RKO (cell line): ENCODE measurements at places on chromosomes 3 and 15.

DNA sequence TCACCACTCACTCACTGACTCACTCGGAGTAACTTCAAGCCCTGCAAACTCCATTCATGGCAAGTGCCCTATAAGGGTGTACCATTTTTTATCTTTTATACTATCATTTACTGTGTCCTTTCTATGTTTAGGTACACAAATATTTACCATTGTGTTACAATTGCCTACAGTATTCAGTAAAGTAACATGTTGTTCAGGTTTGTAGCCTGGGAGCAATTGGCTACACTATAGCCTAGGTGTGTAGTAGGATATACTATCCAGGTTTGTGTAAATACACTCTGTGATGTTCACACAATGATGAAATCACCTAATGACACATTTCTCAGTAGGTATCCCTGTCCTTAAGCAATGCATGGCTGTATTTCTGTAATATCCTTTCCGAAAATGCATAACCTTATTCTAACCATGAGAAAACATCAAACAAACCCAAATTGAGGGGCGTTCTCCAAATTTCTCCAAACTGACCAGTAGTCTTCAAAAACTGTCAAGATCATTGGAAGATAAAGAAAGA lies 17.9 kb upstream of the CNOT10 start:
- DNase-seq = no peak

- no peak for DNase-seq
These were observed 23.7 kb upstream of the STRIT1 start for GRCh38 chr3:155317211-155317610.

GRCh38 chr3:117836296-117836695 lies 1126.7 kb downstream of the TUSC7 start:
- DNase-seq = no peak

GRCh38 chr3:122235147-122235546 lies 51.7 kb downstream of the CASR start:
- DNase-seq = no peak

DNA sequence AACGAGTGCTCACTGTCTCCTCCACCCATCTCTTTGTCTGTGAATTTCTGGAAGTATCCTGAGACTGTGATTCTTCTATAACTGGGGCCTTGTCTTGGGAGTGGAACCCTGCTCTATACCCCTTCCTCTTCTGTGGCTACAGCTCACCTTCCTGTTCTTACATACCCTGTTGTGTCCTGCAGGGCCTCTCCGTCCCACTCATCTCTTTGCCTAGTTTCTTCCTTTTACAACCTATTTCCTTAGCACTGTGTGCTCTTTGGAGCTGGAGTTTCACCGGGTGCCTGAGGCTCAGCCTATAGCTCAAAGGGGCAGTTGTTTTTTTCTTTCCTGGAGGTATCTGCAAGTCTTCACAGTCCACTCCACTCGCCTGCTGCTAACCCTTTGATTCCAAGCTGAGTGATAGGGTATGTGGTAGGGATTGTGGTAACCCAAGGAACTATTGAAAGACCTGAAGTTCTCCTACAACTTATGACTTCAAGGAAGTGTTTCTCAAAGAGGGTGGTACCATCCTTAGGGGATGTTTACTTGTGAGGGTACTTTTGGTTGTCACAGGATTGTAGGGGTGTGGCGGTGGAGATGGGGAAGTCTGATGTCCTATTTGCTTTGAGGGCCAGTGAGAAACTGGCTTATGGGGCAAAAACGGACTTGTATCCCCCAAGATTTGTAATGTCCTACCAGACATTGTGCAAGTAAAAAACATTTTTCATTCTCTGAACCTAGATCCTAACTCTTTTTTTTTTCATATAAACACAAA lies 66.6 kb upstream of the ARL8B start:
- no peak for DNase-seq

DNA sequence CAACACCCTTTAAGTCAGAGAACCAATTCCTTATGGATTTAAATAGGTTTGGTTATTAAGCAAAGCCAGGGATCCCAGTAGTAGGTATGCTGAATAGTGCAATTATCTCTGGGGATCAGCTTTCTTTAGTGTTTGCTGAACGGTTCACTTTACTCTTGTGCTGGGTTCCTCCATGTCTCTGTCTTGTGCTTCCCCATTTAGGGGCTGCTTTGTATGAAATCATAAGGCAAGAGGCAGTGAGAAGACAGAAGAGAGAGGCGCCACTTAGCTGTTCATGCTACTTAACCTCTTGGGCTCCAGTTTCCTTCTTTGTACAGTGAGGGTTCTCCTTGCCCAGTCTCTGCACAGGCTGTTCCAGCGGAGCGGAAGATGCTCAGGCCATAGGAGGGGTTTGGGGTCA lies 3.5 kb downstream of the ST6GAL1 start:
- no peak for DNase-seq

GRCh38 chr3:155065537-155065936 lies 14.6 kb upstream of the MME start:
- DNase-seq = peak; percentile 85

DNA sequence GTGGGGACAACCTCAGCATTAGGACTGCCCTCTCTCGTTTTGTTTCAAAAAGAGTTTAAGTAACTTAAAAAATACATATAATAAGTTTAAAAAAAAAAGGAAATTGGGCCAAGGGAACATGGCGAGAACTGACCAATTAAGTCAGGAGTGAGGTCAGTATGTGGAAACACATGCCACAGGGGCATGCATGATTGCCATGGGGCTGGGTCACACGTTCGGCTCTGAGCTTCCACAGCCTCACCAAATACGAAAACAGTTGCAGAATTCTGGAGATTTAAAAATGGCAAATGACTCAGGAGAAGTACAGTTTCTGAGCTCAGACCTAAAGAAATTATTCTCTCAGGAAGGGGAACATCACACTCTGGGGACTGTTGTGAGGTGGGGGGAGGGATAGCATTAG lies 24.1 kb downstream of the PDE8A start:
- no peak for DNase-seq

GRCh38 chr15:40932156-40932555 lies 3.0 kb downstream of the DLL4 start:
- no peak for DNase-seq

DNA sequence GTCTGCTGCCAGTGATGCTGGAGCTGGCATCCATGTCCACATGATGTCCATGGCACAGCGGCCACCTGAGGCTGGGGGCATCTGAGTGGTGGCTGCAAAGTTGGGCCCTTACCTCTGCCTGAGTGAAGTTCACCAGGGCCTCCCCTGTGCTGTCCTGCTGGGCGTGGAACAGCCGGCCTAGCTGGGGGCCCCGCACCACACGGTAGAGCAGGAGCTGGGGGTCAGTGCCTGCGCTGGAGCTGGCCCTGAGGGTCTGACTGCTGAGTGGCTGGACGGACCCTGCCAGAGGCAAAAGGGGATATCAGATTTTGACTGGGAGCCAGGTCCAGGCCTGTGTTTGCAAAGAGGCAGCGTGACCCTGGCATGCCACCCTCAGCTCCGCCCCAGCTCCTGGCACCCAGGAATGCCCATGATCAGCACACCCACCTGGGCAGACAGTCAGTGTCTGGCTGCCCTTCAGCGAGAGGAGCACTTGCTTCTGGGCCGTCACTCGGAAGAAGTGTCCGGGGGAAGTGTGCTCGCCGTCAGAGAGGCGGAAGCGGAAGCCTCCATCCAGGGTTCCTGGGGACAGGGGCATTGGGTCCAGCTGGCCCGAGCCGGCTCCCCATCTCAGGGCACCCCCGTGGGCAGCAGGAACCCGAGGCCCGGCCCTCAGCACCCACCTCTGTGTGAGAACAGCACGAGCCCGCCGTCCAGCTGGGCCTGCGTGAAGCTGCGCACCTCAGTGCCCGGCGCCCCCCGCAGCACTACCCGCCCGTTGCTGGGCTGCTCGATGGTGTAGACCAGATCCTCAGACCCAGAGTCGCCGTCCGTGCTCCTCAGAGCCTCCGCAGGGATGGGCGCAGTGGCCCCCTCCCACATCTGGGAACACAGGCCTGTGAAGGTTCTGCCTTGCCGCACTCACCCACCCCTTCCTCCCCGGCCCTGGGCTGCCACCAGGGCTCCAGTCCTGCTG lies 30.2 kb downstream of the CSPG4 start:
- DNase-seq = no peak

GRCh38 chr3:181239441-181239840 lies 249.9 kb upstream of the DNAJC19 start:
- no peak for DNase-seq

GRCh38 chr3:64450396-64450956 lies 225.2 kb upstream of the PRICKLE2 start:
- no peak for DNase-seq

- no peak for DNase-seq
These were observed 16.3 kb downstream of the VPS39 start for GRCh38 chr15:42191610-42192346.

- no peak for DNase-seq
These were observed 5.9 kb upstream of the C15orf39 start for GRCh38 chr15:75195766-75196241.

- DNase-seq = peak; percentile 24
These were observed 41.1 kb upstream of the APH1B start for GRCh38 chr15:63236272-63236671.

- DNase-seq = no peak
These were observed 68.0 kb downstream of the GMPS start for GRCh38 chr3:155938409-155938808.

DNA sequence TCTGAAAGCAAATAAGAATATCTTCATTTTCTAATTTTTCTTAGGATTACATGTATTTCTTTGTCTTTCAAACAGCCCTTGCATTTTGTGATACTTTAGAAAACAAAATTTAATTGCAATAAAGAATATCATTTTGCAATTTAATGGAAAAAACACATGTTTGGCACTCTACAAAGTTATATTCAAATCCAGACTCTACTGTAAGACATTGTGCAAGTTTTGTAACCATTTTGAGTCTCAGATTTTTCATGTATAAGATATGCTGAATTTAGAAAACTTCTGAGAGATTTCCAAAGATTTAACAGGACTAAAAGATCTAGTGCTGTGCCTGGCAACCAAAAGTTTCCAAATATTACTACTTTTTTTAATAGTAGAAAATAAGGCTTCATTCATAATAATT lies 187.1 kb upstream of the AGTR1 start:
- no peak for DNase-seq

DNA sequence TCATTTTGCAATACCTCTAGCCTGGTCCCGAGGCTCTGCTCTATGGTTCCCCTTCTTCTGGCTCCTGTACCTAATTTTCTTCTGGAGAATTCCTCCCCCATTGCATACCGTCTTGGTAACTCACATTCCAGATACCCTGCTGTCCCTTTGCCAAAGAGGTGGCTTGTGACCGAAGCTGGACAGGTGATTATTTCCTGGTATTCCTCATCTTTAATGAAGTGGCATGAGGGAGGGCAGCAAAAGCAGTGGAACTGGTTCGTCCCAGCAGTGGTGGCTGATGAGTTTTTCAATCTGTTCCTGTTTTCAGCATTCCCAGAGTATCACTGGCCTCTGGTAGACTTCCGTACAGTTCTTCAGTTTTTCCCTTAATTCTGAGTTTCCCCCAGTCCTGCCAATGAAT lies 186.2 kb upstream of the CADPS start:
- DNase-seq = no peak

- DNase-seq = no peak
These were observed 106.6 kb downstream of the LRIG1 start for GRCh38 chr3:66394019-66394752.

DNA sequence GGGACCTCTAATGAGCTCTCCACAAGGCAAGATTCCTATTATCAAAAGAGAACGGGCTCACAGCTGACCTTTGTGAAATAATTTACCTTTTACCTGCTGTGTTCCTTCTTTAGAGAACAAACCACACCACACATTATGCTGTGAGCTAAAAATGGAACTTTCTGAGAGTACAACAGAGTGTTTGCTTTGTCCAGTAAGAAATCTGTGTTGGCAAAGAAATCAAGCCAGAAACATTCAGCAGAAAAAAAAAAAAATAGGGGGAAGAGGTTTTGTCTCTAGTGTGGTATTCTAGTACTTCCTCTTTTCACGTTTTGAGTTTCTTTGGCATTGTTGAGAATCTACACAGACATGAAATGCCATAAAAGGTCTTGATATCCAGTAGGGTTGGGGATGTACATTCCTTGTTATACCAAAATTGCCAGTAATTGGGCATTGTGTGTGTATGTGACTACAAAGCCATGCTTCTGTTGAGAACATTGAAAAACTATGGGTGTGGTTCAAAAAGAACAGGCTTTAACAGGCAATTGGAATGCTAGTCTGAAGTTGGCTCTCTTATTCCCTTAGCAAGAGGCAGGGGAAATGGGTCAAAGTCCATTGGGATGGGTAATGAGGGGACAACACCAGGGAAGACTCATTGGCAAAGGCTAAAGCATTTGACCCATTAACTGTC lies 273.5 kb downstream of the NEK10 start:
- DNase-seq = no peak

GRCh38 chr15:77706482-77707244 lies 74.0 kb upstream of the LINGO1 start:
- DNase-seq = no peak

- peak; percentile 78 for DNase-seq
These were observed 62.9 kb upstream of the NR2E3 start for GRCh38 chr15:71747128-71748083.

- DNase-seq = no peak
These were observed 97.4 kb upstream of the RNU6-1 start for GRCh38 chr15:67937153-67937761.

DNA sequence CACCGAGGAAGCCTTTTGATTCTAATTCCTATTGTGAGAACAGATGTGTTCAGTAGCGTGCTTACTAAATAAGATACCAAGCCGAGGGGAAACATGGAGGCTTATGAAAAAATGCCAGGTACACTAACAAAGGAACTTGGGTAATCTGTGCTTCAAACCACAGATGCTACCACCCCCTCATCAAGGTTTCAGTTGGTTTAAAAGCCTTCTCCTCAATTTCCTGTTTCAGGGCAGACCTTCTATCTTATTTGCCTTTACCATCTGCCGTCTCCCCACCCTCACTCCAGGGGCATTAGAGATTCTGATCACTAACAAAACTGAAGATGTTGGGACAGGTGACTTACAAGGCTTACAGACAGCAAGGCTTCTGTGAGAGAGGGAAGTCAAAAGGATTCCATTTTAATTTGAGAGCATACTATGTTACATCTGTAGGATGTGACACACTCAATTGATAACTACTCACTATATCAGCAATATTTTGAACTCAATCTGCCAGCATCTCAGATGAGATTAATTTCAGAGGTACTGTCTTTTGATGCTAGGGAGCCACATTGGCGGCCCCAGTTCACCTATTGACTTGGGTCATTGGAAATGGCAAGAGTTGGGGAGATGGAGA lies 60.6 kb upstream of the PLCL2 start:
- DNase-seq = no peak

DNA sequence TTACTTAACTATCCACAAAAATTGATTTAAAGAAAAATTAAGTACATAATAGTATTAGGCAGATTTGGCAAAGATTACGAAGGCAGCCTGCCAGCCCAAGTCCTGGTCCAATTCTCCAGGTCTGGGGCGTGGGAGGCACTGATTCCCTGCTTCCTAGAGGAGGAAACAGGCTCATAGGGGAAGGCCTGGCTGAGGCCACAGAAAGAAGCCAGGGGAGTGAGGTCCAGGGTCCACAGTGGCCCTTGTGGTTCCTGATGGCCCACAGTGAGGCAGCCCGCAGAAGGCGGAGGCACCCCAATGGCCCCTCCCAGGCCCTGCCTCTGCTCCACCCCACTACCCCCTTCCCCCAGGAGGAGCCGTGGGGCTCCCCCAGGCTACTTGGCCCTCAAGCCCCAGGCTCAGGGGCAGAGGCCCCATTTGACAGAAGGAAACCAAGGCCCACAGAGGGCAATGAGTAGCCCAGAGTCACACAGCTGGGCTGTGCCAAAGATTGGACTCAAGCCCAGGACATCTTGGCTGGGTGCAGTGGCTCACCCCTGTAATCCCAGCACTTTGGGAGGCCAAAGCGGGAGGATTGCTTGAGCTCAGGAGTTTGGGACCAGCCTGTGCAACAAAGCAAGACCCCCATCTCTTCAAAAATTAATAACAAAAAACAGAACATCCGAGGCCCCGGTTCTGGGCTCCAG lies 21.0 kb downstream of the H1-8 start:
- no peak for DNase-seq

- peak; percentile 39 for DNase-seq
These were observed 2.8 kb downstream of the FURIN start for GRCh38 chr15:90871139-90871715.
